NCI-H524 (cell line): ENCODE measurements at places on chromosomes 13 and 19.

DNA sequence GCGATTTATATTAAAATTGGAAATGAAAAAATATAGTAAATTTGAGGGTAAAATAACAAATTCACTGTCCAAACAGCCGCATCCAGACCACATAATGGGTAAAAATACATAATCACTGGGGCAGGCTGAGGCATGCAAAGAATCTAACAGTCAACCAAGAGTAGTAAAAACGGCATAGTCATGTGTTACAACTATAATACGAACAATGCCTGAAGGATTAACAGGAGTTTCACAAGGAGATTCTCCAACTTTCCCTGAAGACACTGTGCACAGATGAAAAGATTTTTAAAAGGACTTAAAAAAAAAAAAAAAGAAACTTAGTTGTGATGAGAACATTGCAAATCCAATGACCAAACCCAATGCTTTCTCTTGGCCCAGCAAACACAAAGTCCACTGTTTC is 20.4 kb upstream of the ATXN8OS start:
- DNase-seq: no peak

GRCh38 chr19:31316201-31316951 is 32.9 kb downstream of the TSHZ3 start:
- no peak for DNase-seq

DNA sequence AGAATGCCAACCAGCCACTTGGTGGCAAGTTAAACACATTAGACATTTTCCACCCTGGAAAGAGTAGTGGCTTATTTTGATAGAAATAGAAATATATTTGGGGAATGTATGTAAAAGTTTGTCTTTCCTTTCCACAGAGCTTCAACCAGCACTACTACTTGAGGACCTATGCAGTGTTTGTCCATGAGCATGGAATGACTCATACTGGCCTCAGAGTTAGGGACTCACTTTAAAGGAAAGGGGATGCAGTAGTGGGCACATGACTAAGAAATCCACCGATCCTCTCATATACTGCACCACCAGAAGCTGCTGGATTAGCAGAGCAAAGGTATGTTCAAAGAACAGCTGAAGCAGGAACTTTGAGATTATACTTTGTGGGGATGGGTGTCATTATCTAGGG is 62.6 kb downstream of the LACC1 start:
- no peak for DNase-seq

DNA sequence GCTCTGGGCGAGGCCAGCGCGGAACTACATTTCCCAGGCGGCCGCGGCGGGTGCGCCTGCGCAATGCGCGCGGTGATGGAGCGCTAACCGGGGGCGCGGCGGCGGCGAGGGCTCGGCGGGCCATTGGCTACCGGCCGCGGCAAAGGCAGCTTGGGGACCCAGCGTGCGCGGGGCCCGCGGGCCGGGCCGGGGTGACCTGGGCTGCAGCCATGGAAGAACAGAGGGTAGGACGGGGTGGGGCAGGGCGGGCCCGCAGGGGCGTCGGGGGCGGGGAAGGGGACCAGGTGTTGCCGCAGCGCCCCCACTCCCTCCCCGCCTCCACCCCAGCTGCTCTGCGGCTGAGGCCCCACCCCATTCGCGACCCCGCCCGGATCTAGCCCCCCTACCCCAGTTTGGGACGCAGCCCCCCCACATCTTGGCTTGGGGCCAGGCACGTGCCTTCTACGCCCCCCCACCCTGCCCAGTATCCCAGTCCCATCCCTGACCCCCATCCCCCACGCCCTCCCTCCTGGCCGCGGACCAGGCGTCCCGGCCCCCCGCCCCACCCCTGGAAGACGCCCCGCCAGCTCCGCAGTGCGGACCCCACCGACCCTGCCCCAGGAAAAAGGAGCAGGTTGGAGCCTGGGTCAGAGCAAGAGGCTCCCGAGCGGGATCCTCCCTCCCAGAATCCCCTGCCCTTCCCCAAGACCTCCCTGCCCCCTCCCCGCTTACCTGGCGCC is at the start of gene FSD1:
Gene FSD1, plus strand, starts transcription at position 61 of the 719 bp plus-strand sequence. Its CDS starts 149 bp downstream, at position 210.
- peak; percentile 80 for DNase-seq

DNA sequence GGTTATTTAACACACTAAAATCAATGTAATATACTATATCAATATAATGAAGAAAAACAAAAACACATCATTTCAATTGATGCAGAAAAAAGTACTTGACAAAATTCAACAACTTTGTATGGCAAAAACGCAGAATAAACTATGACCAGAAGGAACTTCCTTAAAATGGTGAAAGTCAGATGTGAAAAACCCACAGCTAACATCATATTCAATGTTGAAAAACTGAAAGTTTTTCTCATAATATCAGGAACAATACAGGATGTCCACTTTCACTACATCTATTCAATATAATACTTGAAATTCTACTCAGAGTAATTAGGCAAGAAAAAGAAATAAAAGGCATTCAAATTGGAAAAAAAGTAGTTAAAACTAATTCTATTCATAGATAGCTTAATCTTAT is 50.3 kb downstream of the SPRY2 start:
- DNase-seq: no peak

DNA sequence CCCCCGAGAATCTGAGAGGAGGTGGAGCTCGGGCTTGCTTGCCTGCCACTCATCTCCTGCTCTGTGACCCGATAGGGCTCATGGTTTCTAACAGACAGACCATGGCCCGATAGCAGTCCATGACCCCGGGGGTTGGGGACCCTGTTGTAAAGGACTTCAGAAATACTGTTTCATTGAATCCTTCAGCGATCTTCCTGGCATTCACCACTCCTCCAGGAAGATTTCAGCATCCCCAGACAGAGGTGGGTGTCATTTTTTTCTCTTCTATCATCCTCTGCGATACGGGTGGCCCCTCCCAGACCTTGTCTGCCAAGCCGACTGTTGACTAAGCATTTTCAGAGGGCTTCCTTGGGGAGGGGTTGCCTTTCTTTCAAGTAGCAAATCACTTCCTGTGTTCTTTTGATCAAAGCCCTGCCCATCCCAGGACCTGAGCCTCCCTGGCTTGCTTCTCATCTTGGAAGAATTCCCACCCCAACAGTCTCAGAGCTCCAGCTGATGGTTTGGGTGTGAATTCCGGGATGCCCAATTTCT is 1.7 kb downstream of the MYO1F start:
- no peak for DNase-seq

DNA sequence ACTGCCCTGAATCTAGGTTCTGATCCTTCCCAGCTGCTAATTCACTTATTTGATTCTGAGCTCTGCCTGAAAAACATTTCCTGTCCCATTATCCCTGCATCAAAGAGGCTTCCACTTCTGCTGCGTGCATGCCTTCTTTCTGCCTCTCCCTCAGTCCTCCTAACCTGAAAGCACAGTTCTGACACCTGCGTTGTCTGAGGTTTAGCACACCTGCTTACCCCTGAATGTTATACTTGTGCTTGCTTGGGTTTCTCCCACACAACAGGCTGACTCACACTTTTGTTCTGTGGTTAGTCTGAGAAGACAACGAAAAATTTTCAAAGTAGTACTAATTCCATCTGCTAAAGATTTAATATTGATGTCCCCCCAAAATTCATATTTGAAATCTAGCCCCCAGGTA is 3.1 kb upstream of the SOHLH2 start:
- no peak for DNase-seq

GRCh38 chr19:45640849-45641273 is 1.7 kb upstream of the EML2 start:
- no peak for DNase-seq

- DNase-seq: peak; percentile 75
Measured at GRCh38 chr13:42039946-42040729, 8.3 kb upstream of the DGKH start.

DNA sequence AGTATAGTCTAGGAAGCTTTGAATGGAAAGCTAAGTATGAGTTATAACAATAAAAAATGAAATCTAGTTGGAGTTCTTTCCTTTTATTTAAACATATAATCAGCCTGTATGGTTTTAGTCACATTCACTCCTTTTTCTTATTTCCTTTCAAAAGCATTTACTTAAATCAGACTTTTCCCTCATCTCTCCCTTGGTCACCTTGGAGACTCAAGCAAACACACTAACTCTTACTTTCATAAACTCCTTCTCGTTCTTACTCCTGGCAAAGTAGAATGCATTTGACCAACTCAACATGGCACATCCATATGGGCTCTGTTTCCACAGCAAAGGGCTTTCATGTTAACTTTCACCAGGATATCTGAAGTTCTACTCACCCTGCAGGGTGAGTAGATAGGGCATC is 400.0 kb downstream of the LMO7 start:
- DNase-seq: no peak

DNA sequence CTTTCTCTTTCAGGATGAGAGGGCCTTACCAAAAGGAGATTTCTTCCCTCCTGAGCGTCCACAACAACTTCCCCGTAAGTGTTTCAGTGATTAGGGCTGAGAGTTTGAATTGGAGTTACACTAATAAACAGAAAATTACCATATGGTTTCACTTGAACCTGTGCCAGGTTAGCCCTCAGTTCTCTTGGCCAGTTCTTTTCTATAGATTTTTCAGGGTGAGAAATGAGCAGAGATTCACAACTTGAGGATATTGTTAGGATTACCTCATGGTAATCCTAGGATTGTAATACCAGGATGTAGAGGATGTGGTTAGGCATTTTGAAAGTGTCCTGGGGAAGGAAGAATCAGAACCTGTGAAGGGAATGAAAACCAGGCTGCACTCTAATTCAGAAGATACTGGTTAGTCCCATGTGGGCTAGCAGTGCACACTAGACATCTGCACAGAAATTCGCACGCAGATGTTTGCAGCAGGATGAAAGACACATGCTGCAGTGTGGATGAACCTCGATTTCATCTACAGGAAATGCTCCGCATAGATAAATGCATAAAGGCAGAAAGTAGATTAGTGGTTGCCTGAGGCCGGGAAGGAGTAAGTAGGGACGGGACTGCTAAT is 24.1 kb downstream of the HNRNPM start:
- DNase-seq: no peak

GRCh38 chr13:79966059-79966458 is 374.9 kb downstream of the SPRY2 start:
- no peak for DNase-seq

GRCh38 chr19:28403690-28404089 is 809.3 kb downstream of the UQCRFS1 start:
- DNase-seq: no peak

GRCh38 chr19:45785097-45785496 is 2.8 kb upstream of the DMPK start:
- DNase-seq: peak; percentile 18

GRCh38 chr13:107721125-107721869 is 494.0 kb downstream of the LIG4 start:
- peak; percentile 2 for DNase-seq

- DNase-seq: no peak
Measured at GRCh38 chr13:95137096-95137495, 164.2 kb downstream of the ABCC4 start.

- DNase-seq: no peak
Measured at GRCh38 chr13:61162106-61162505, 253.5 kb downstream of the PCDH20 start.

DNA sequence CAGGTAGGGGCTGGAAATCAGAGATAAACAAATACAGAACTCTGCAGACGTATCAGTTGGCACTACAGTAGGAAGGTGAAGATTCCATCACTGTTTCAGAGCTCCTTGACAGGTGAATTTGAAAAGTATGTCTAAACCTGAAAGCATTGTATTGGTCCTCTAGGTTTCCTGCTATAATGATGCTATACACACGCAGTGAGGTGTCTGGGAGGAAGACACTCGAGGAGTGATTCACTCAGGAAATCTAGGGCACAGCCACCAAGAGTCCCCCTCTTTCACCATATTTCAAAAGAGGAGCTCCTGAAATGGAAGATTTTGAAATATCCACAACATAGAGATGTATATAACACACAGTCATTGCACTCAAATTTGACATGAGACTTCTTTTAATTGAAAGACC is 331.0 kb upstream of the DACH1 start:
- no peak for DNase-seq

- DNase-seq: no peak
Measured at GRCh38 chr13:73131247-73131646, 72.4 kb downstream of the KLF5 start.

- DNase-seq: no peak
Measured at GRCh38 chr19:52739576-52739975, 4.7 kb upstream of the ZNF611 start.

DNA sequence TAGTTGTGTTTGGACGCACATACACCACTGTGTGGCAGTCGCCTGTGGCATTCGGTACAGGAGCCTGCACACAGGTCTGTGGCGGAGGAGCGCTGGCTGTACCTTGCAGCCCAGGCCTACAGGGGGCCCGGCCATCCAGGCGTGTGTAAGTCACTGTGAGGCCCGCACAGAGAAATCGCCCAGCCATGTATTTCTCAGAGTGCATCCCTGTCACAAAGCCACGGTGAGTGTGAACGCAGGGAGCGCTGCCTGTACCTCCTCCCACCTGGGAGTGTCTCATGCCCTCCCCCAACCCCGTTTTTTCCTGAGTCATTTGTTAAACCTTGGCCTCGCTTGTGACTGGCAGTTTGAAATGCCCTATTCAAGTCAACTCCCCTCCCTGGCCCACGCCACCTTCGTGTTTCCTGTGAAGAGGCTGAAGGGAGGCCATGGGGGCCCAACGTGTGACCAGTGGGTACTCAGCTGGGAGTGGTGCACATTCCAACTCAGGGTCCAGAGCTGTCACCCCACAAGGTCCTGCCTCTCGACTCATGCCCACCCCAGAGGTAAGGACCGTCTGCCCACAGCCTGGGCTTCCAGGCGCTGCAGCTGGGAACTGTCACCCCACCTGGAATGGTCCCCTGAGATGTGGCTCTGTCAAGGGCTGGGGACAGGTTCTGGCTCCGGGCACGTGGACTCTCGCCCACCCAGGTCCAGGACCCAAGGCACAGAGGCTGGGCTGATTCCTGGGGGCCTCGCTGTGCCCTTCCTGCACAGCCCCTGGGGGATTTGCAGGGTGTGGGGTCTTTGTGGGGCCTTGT is 11.6 kb upstream of the RASA3 start:
- no peak for DNase-seq

- DNase-seq: no peak
Measured at GRCh38 chr19:6039566-6040225, 61.8 kb upstream of the RANBP3 start.

GRCh38 chr13:109126178-109126577 is 496.8 kb downstream of the MYO16 start:
- no peak for DNase-seq

GRCh38 chr19:13097463-13098258 is 5.0 kb downstream of the LYL1 start:
- no peak for DNase-seq

DNA sequence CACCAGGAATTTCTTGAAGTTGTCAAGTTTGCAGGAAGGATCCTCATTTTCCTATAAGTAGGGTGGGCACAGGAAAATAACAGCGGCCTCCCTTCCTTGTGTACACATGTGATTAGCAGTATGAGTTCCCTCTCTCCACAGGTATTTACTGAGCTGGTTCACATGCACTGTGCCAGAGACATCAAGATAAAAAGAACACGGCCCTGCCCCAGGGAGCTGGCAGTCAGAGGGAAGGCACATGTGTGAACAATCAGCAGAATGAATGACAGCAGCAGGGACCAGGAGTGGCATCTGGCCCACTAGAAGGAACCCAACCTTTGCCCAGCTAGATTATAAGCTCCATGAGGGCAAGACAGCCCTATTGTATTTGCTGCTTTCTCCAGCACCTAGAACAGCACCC is 13.9 kb downstream of the DOCK9 start:
- DNase-seq: no peak
